Kidney epithelial cell (primary cell): ENCODE measurements at places on chromosomes 7 and 10.
A peak's percentile ranks its signal among the peaks of the same experiment; 100 is the strongest.

- DNase-seq, result no peak
Measured at GRCh38 chr10:3287572-3288445, 115.2 kb upstream of the PITRM1 start.

DNA sequence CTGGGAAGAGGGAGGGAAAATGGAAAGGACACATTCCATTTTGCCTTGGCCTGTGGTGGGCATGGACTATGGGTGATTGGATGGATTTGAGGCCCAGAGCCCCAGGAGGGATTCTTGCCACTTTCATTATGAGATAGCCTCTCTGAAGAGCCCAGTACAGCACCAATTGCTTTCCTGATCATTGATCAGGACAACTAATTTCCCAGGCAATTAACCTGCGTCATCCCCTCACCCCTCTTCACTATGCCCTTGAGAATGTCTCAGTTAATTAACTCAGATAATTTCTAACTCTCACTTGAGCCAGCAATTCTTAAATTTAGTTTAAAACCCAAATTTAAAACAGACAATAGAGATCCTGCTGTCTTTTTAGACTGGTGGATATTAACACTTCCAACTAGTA is 13.5 kb upstream of the PLEKHA1 start:
- no peak for DNase-seq

GRCh38 chr10:56104487-56104886 is 256.6 kb downstream of the ZWINT start:
- DNase-seq, result no peak

DNA sequence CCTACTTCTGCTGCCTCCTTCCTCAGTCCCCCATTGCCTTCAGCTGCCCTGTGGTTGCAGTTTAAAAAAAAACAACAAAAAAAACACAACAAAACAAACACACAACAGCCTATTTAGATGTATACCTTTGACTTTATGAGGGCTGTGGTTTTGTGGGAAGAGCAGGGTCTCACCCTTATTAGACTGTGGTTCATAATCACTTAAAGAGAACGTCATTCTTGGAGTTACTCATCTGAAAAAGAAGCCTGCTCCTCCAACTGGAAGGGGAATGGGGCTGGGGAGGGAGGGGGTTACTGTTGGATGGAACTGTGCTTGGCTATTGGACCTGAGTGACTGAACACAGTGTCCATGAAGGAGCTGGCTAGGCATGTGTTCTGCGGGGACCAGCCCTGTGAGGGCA is 48.1 kb downstream of the SDK1 start:
- no peak for DNase-seq

- DNase-seq, result no peak
Measured at GRCh38 chr10:9886772-9887171, 1130.9 kb upstream of the CELF2 start.

DNA sequence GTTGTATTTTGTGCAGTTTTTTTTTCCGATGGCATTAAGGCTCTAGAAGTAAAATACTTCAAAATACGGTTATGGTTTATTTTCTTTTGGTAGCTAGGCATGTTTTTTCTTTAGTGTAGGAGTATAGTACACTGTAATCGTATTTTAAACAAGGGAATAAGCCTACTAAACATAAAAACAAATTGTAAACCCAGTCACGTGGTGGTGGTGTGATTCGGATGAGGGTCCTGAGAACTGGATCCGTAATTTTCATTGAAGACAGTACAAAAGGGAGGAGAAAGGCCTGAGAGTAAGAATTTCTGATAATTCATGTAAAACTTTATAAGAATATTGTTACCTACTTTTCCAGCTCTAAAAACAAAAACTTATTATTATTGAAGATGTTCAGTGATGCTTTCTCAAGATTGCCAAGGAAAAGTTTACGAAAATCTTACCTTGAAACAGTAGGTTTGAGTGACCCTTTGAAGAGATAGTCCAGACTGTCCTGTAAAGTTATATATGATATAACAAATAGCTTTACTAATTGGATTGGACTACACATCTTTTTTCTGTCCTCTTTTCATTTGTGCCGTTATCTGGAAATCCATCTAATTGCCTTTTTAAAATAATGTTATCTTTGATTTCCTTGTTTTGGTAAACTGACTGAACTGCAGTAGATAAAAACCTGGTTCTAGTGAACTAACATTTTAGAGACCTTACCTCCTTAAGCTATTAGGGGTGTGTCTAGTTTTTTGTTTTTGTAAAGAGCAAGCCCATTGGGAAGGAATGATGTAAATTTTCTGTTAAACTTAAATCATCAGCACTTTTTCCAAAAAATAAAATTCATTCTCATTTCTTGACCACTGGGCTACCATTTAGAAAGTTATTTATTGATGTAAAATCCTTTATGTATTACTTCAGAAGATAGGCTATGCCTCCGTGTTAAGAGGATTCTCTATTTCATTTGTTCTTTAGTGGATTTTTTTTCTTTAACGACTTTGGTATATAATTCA is 1.0 kb upstream of the PBLD start:
- DNase-seq, result no peak

- DNase-seq, result no peak
Measured at GRCh38 chr10:114753126-114753525, 68.5 kb upstream of the FHIP2A start.

GRCh38 chr7:101126651-101127459 is at the start of gene SERPINE1:
Gene SERPINE1, plus strand, starts transcription at chr7:101127104. Its CDS starts 1,290 bp downstream, at chr7:101128394.
- peak; percentile 98 for DNase-seq

- DNase-seq, result no peak
Measured at GRCh38 chr7:137166363-137166762, 177.2 kb downstream of the PTN start.

GRCh38 chr10:32964270-32964669 is 6.2 kb upstream of the ITGB1 start:
- DNase-seq, result no peak

DNA sequence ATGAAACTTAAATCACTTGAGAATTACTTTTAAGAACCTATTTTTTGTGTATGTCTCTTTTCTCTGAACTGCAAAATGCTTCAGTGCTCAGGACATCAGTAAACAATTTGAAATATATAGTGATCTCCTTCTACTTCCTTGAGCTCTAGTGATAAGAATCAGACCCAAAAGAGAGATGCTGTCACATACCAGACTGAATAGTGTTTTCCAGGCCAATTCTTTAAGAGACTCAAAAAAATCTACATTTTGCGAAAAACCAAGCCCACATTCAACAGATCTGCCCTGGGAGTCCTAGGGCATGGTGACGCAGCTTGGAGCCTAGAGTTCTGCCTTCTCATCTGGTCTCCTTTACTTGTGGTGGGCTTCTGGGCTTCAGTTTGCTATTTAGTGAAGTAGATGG is 72.1 kb upstream of the SLC13A1 start:
- DNase-seq, result no peak

GRCh38 chr7:130500463-130500862 is 8.6 kb downstream of the MEST start:
- no peak for DNase-seq

- no peak for DNase-seq
Measured at GRCh38 chr10:10886861-10887531, 130.7 kb upstream of the CELF2 start.

DNA sequence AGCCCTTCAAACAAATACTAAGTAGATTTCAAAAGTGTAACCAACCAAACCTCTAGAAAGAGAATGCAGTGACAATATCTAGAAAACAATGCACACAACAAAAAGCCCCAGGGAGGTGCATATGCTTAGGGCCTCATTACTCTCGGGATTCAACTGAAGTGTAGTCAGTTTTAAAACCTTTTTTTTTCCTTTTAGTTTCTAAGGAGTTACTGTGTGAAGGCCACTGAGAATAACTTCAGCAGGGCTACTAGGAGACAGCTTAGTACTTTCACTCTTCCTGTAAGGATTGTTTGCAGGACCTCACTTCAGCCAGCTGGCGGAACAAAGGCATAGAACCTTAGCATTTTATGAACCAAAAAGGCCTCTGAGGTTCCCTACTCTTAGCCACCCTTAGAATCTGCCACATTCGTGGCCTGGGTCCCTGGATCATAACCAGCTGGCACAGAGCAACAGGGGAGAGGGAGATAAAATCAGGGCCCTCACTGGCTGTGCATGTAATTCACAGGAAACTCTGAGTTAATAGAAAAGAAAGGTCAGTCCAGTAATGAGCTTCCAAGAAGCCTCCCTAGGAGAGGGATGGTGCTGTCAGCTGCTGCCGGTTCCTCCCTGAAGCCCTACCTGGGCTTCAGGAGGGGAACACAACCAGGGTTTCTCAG is 3.6 kb downstream of the VOPP1 start:
- DNase-seq, result no peak

DNA sequence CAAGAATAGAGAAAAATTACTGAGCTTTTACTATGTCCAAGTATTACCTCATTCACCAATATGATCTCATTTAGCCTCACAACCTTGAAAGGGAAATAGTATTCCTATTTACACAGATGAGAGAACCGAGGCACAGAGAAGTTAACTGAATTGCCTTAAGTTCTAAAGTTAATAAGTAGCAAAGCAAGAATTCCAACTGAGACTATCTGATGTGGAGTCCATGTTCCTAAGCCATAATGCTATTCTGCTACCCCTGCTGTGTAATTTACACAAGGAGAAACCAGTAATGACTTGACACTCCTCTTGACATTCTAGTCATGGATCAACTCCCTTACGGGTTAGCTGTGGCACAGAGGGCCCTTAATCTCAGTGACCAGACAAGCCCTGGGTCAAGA is 60.7 kb downstream of the ABCB4 start:
- DNase-seq, result peak; percentile 75

- no peak for DNase-seq
Measured at GRCh38 chr7:129100827-129101166, 43.7 kb upstream of the TSPAN33 start.

- DNase-seq, result no peak
Measured at GRCh38 chr7:95322854-95323253, 1.5 kb downstream of the PON1 start.

GRCh38 chr7:139094596-139094995 is 14.9 kb downstream of the ZC3HAV1 start:
- DNase-seq, result no peak

- no peak for DNase-seq
Measured at GRCh38 chr7:38195804-38196595, 18.0 kb downstream of the STARD3NL start.

DNA sequence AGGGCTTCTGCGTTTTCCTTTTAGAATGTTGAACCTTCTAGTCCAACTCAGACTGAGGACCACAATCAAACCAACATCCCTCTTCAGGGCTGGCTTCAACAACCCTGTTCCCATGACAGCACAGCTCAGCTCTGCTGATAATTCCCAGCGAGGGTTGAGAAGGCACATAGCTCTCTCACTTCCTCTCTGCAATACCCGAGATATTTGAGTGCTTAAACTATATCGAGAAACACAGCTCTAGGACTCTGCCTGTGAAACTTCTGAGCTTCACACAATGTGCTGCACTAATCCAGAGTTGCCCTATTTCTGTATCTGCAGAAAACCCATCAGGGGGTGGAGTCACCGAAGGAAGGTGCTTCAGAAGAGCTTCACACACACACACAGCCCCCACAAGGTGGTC is 1.6 kb upstream of the ADARB2 start:
- no peak for DNase-seq

DNA sequence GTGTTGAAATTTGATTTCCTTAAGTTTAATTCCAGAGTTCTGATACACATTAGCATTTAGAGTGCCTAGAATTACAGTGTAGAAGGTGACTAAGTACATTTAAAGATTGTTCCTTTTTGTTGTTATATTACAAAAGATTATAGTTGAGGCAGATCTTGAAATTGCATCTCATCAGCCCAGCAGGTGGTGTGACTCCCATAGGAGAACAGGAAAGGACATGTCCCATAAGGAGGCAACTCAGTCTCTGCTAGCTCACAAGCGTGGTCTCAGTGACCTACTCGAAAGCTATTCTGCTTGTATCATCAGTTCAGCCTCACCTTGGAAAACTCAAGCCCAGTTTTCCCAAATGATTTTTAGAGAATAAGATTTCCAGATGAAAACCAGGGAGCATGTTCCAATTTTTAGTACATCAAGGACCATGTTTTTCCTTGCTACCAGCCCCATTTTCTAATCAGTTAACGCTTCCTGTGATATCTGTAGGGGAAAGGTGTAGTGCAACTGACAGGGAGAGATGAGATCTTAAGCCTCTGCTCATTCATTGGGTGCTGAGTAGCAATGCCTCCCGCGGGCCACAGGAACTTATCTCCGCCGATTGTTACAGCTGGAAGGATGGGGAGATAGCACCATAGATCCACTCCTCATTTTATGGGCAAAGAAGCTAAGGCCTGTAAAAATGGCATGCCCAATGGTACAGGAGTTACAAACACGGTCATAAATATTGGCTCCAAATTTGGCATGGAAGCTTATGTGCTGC is 1.1 kb upstream of the GNAI1 start:
- no peak for DNase-seq

DNA sequence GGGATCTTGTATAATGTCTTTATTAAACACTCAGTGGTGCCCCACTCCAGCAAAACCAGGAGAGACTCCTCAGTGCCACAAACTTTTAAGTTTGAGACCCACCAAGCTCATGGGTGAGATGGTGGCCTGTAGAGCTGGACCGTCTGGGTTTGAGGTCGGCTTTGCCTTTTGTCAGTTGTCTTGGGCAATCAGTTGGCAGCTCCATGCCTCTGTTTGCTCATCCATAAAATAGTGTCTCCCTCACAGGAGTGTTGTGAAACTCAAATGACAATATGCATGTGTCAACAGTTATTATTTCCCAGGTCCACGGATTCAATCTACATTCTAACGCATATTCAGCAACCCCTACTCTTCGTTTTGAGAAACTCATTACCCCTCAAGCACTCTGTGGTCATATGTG is 367.8 kb upstream of the C7orf33 start:
- DNase-seq, result no peak

DNA sequence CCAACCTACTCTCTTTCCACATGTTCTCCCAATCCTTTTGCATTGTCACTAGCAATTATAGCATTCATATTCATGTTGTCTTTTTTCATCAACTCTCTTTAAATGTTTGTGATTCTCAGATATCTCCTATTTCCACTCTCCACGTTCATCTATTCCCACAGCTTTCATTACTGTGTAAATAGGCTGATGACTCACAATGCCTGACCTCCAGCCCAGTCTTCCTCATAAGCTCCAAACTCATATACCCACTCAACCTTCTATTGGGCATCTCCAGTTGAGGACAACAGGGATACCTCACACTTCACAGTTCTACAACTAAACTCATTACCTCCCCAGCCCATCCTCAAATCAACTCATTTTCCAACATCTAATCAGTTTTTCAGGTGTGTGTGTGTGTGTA is 194.1 kb downstream of the DGKI start:
- DNase-seq, result no peak

DNA sequence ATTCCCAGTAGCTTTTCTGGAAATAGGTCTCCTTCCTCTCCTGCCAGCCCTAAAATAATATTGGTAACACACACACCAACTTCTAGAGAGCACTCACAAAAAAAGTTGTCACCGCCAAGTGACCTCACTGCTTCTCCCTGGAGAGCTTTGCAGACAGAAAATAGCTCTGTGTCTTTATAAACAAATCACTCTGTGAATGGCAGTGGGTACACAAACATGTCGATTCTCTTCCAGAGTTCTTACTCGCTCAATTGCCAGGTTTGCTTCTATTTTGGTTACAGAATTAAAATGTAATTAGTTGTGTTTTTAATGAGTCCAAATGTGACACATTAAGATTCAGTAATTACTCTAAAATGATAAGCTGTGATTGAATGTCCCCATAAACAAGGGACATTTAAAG is 649.2 kb upstream of the C7orf33 start:
- no peak for DNase-seq
